ENCODE measurements at places on chromosomes 5 and 9. TPM values are rescaled to one million over a fixed set of nuclear protein-coding genes. Genes with fewer than 3 reads are reported as not detected.

DNA sequence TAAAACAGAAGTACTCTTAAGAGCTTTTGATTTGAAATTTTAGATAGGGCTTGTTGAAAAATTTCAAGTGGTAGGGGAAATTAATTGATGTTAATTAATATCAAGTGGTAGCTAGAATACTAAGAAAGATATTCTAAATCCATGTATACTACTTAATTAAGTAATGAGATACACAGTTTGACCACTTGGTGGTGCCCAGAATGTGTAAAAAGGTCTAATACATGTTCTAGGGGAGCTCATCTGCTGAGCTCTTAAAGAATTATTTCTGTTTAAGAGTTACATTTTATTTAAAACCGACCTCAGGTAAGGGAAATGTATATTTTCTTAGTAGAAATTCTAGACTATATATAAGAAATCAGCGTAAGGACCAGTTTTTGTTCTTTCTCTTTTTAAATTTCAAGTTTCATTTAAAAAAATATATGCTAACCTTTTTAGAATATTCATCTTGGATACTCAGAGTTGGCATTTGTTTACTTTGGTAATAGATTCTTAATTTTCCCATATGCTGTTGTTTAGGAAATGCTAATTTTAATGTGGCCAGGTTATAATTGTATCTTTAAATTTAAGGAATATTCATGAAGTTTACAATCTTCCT lies 61.5 kb downstream of the LNPEP start:
- H3K27me3 ChIP-seq: no peaks in the 10 kb centered on the region
- no peak overlapping the region for H3K27ac ChIP-seq

DNA sequence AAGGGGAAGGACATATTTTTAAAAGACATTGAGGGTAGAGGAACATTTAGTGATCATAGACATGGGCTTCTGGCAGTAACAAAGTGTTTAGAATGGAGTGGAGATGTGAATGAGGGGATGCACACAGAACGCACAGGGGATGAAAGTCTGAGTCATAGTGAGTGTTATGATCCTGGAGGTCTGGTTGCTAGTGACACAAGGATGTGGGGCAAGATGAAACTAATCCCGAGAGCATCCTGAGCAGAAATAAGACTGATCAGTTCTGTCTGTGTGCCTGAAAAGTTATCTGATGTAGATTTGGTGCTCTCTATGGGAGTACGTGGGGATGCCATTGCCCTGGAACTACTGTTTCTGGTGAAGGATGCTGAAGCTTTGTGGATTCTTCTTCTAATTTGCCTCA lies 141.1 kb downstream of the CHSY3 start:
- H3K4me1 ChIP-seq: no peaks in the 10 kb centered on the region
- no peaks in the 10 kb centered on the region for H3K27me3 ChIP-seq
- H3K27ac ChIP-seq: no peak overlapping the region
- no peak overlapping the region for H3K4me3 ChIP-seq

GRCh38 chr5:56106837-56107236 lies 112.1 kb upstream of the IL6ST start:
- no peak overlapping the region for H3K27ac ChIP-seq
- no peaks in the 10 kb centered on the region for H3K27me3 ChIP-seq
- no peak for DNase-seq
- no peaks in the 10 kb centered on the region for H3K36me3 ChIP-seq
- H3K4me1 ChIP-seq: peaks cover 7% of the 10 kb centered on the region

GRCh38 chr5:141564216-141564692 lies 54.5 kb downstream of the DIAPH1 start:
- peak overlapping the region; percentile 77 for H3K27ac ChIP-seq
- peaks cover 9% of the 10 kb centered on the region for H3K4me1 ChIP-seq
- no peak overlapping the region for H3K4me3 ChIP-seq

DNA sequence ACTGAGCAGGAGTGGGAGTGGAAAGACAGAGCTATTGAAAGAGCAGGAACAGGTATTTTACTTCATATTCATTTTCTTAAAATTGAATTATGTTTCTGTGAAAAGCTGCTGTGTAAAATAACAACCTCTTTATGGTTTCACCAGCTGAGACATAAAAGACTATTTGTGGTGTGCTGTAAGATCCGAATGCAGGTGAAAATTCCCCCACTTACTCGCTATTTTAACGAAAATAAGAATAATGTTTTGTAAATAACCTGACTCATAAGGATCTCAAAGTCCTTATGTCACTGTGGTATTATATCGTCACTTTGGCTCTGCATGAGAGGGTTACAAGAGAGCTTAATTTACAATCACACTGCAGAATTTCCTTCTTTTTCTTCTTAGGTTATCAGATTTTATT lies 65.3 kb upstream of the NFIB start:
- DNase-seq: no peak
- no peak overlapping the region for H3K27ac ChIP-seq
- H3K4me3 ChIP-seq: no peak overlapping the region
- H3K36me3 ChIP-seq: no peaks in the 10 kb centered on the region
- H3K27me3 ChIP-seq: no peaks in the 10 kb centered on the region

Gene C1QTNF3
- 2.7 TPM for total RNA-seq

DNA sequence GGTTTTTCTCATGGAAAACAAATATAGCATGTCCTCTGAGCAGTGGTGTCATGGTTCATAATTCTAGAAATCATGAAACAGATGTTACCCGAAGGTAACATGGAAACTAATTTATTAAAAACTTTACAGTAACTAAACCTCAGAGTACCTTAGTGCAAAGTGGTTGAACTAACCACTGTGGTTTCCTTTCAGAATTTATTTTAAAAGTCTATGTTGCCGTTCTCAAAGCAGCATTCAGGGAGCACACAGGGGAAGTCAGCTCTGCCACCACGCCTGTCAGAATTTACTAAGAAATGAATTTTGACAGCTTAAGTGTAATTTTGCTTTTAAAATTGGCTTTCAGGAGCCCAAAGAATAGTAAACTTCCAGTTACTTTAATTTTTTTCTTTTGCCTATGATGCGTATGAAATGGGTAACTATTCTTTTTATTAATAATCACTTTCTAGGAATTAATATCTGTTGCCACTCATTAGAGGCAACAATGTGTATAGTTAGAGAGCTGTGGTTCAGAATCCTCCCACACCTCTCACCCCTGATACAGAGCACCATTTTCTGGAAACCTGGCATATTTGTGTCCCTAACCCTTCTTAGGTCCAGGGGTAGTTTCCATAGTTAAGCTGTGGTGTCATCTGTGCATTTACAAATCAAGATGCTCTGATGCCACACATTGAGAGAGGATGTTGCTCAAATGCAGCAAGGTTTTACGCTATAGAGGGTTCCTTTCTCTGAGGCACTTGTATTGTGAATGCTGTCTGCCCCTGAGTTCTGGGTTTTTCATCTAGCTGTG lies 202.6 kb downstream of the ZSWIM6 start:
- no peak overlapping the region for H3K27ac ChIP-seq
- H3K4me1 ChIP-seq: no peaks in the 10 kb centered on the region
- peaks cover 17% of the 10 kb centered on the region for H3K36me3 ChIP-seq
- DNase-seq: no peak
- no peak overlapping the region for H3K4me3 ChIP-seq

- H3K27me3 ChIP-seq: peaks cover 75% of the 10 kb centered on the region
- no peak for DNase-seq
- no peak overlapping the region for H3K27ac ChIP-seq
- no peak overlapping the region for H3K4me3 ChIP-seq
- H3K36me3 ChIP-seq: no peaks in the 10 kb centered on the region
- H3K4me1 ChIP-seq: no peaks in the 10 kb centered on the region
Observed at GRCh38 chr9:136198605-136199083, 6.3 kb downstream of the LHX3 start.

Gene DIPK1B
- total RNA-seq: 26.7 TPM

DNA sequence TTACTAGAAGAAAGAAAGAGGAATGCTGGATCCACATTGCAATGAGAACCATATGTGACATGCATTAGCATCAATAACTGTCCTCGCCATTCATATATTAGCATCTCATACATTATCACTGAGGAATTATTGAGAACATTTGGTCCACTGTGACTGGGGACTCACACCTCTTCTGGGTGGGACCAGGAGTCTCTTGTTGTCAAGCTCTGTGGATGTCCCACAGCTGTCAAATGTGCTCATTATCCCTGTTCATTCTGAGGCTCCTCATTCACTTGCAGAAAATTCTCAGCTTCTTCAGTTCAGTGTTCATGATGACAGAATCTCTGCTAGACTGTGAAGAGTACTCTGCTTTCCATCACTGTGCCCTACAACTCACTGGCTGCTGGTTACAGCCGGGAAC lies 109.4 kb downstream of the PJA2 start:
- no peak overlapping the region for H3K27ac ChIP-seq
- H3K4me3 ChIP-seq: no peak overlapping the region
- H3K4me1 ChIP-seq: no peaks in the 10 kb centered on the region
- no peaks in the 10 kb centered on the region for H3K36me3 ChIP-seq

- peak; percentile 83 for DNase-seq
- H3K36me3 ChIP-seq: no peaks in the 10 kb centered on the region
- no peaks in the 10 kb centered on the region for H3K27me3 ChIP-seq
- H3K4me1 ChIP-seq: peaks cover 21% of the 10 kb centered on the region
- peak overlapping the region; percentile 17 for H3K4me3 ChIP-seq
Observed at GRCh38 chr5:31936683-31937082, 237.4 kb downstream of the GOLPH3 start.

Gene TRIP13
- total RNA-seq: 6.2 TPM

- no peaks in the 10 kb centered on the region for H3K36me3 ChIP-seq
- no peaks in the 10 kb centered on the region for H3K27me3 ChIP-seq
- no peak overlapping the region for H3K27ac ChIP-seq
- no peak overlapping the region for H3K4me3 ChIP-seq
- no peaks in the 10 kb centered on the region for H3K4me1 ChIP-seq
- no peak for DNase-seq
Observed at GRCh38 chr5:6350277-6351090, 27.9 kb downstream of the MED10 start.

Gene SYK
- 71.6 TPM for total RNA-seq

Gene MACIR
- total RNA-seq: 9.9 TPM

DNA sequence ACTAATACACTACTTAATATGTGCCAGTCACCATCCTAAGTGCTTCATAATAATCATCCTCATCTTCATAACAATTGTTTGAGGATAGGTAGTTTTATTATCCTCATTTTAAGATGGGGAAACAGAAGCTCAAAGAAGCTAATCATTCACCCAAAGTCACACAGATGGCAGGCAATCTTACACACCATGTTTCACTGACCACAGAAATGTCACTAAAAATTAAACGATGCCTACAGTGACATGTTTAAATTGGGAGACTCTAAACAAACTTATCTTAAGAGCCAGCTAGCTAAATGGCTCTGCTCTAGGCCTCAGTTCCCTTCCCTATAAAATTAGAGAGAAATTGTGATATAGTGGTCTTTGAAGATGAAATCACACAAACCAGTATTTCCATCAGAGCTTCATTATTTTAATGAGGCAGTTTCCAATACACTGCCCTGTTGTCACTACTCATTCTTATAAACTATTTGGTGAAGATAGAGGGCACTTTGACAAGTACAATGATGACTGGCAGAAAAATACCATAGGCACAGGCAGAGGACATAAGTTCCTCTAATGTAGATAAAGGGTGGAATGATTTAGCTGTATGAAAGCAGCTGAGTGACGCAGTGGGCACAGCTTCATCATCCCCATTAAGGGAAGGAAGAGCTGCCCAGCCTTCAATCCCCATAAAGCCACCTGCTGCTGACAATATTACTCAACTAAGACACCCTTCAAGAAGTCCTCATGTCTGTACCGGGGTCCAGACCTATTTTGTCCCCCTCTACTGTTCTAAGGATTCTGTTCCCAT lies 224.1 kb downstream of the ACTL7B start:
- H3K4me1 ChIP-seq: no peaks in the 10 kb centered on the region
- H3K27me3 ChIP-seq: no peaks in the 10 kb centered on the region
- DNase-seq: no peak
- H3K36me3 ChIP-seq: no peaks in the 10 kb centered on the region
- no peak overlapping the region for H3K27ac ChIP-seq

DNA sequence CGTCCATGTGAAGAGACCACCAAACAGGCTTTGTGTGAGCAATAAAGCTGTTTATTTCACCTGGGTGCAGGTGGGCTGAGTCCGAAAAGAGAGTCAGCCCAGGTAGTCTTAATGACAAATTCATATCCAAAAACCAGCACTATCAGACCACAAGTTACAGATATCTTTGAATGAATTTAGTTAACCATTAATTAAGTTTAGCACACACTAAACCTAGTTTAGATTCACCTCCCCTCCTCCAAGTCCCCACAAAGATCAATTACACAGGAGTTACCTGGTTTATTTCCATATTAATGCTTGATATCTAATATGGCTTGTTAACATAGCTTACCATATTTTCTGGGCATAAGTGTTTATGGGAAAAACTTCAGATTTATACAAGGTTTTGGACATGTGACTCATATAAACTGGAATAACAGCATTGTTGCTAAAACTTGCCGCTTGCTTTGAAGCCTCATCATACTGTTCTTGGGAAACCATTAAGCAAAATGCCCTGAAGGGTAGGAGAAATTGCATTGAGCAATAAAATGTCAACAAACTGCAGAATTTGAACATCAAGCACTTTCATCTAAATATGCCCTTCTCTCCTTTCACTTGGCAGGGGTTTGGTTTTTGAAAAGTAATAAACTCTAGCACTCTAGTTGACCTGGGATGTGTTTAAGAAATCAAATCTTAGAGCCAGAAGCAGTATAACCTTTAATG lies 166.9 kb downstream of the SNCAIP start:
- no peaks in the 10 kb centered on the region for H3K27me3 ChIP-seq
- H3K4me3 ChIP-seq: no peak overlapping the region
- no peaks in the 10 kb centered on the region for H3K36me3 ChIP-seq
- peaks cover 5% of the 10 kb centered on the region for H3K4me1 ChIP-seq

Gene PCDH1
- 70.2 TPM for total RNA-seq

DNA sequence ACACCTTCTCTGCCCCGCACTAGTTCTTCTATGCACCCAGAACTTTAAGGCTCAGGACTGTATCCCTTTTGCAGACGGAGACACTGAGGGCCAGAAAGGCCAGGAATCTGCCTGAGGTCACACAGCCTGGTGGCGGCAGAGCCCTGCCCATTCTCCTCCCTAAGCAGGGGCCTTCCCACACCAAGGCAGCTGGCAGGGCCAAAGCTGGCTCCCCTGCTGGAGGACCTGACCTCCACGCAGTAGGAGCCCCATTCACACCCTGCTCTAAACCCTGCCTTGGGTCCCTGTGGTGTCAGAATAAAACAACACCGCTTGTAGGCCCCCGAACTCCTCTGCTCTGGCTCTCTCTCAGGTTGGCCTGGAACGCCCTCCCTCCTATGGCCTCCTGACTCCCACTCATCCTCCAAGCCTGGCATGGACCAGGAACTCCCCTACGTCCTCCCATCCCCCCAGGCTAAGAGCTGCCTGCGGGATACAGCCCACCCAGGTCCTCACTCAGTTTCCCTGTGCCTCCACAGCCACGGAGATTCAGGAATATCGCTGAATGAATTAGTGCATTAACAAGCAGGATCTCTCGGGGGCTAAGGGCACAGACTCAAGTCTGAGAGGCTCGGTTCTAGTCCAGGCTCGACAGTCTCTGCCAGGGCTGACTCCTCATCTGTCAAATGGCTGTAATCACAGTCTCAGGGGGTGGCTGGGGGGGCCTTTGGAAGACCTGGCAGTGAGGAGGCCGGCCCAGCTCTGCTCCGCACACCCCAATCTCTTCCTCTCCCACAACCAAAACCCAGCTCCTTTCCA lies 2.8 kb downstream of the ST6GALNAC6 start:
- no peak for DNase-seq
- peaks cover 31% of the 10 kb centered on the region for H3K36me3 ChIP-seq
- H3K4me1 ChIP-seq: peaks cover 18% of the 10 kb centered on the region
- peak overlapping the region; percentile 80 for H3K27ac ChIP-seq
- H3K4me3 ChIP-seq: no peak overlapping the region

Gene PCDHA2
- total RNA-seq: 0.43 TPM

- no peaks in the 10 kb centered on the region for H3K27me3 ChIP-seq
- no peak overlapping the region for H3K4me3 ChIP-seq
- no peak overlapping the region for H3K27ac ChIP-seq
- no peaks in the 10 kb centered on the region for H3K36me3 ChIP-seq
- no peak for DNase-seq
Observed at GRCh38 chr9:75880618-75881017, 9.9 kb upstream of the PCSK5 start.

Gene PCA3
- 0.09 TPM for total RNA-seq

Gene GRAMD2B
- 19.4 TPM for total RNA-seq
